ENCODE measurements at places on chromosomes 6 and 20.

DNA sequence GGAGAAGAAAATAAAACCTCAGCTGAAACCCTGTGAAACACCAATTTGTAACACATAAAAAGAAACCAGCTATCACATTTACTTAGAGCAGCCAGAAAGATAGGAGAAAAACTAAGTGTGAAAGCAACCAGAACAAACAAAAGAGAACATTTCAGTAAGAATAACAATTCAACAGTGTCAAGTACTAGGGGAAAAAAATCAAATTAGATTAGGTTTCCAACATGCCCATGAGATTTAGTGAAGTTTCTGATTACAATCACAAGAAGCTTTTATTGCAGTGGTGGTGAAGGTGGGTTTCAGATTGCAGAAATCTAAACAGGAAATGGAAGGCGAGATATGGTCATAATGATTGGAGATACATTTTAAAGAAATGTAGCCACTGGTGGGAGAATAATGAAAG lies 22.1 kb upstream of the TRDN start:
- no peaks in the 10 kb centered on the region for H3K4me1 ChIP-seq
- no peak for DNase-seq
- no peak overlapping the region for H3K27ac ChIP-seq
- H3K27me3 ChIP-seq, result no peaks in the 10 kb centered on the region

- no peak overlapping the region for H3K27ac ChIP-seq
- H3K4me3 ChIP-seq, result no peak overlapping the region
- H3K36me3 ChIP-seq, result no peaks in the 10 kb centered on the region
- H3K27me3 ChIP-seq, result peaks cover 30% of the 10 kb centered on the region
- peaks cover 16% of the 10 kb centered on the region for H3K4me1 ChIP-seq
Observed at GRCh38 chr6:29793036-29793356, 34.6 kb upstream of the HLA-G start.

DNA sequence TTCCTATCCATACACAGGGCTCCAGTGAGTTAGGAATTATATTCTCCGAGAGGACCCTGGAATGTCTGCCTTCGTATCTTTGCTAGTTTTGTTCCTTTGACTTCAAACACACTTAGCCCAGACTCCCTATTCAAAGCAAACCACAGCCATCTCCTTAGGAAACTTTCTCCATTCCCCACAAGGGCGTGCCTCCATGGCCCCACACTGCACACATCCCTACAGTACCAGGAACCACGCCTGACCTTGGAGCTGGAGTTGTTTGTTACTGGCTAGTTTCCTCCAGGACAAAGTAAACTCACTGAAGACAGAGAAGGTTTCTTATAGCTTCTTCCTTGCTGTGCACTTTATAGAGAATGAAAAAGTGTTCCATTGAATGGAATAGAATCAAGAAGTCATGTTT lies 412.8 kb upstream of the AGPAT4 start:
- no peaks in the 10 kb centered on the region for H3K27me3 ChIP-seq
- H3K36me3 ChIP-seq, result no peaks in the 10 kb centered on the region
- H3K4me3 ChIP-seq, result no peak overlapping the region

DNA sequence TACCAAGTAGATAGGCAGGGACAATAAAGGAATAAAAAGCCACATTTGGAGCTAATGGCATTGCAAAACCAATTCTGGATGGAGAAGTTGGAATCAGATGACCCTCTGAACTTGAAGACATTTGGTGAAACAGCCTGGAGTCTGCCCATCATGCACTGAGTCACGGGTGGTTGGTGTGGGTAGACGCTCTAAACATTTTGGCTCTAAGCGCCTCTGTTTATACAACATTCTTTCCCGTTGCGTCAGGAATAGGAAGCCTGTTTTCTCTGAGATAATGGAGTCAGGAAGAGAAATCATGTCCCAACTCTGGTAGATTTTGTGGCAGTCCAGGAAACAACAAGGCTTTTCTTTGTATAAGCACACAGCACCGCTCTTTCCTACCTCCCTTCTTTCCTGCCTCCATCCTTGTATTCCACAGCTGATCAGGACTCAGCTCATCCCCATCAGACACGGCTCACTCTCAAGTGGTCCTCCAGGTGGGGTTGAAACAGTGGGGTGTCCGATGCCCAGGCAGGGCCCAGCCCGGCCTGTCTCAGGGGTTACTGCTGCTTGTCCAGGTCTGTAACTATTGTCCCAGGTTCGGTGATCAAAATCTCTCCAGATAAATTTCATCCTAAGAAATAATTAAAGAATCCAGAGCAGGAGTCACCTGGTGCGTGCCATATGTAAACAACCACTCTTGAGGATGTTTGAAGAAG lies 12.1 kb upstream of the RAMACL start:
- DNase-seq, result peak; percentile 81
- no peaks in the 10 kb centered on the region for H3K36me3 ChIP-seq
- H3K4me3 ChIP-seq, result no peak overlapping the region
- H3K27ac ChIP-seq, result peak overlapping the region; percentile 43
- no peaks in the 10 kb centered on the region for H3K27me3 ChIP-seq

DNA sequence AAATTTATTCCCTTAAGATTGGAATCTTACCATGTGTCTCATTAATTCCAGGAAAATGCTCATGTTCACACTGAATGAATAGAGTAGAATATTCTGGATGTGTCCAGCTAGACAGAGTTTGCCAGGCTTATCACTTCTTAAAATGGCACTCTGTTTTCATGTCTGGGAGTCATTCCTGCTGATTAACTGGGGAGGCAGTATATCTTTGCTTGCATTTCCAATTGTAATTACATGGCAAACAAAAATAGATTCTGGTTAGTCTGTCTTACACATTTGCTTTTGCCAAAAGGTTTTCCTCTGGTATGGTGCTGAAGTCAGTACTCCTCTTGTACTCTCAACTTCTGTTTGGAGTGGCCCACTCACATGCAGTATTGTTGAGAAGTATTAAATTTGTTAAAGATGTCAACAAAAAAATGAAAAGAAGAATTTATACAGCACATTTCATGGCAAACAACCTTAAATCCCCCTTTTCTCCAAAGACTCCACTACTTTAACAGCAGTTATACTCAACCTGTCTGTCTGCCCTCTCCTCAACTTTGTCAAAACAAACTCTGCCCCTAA lies 70.2 kb downstream of the TENT5A start:
- no peak overlapping the region for H3K27ac ChIP-seq
- no peaks in the 10 kb centered on the region for H3K27me3 ChIP-seq
- no peak overlapping the region for H3K4me3 ChIP-seq
- H3K36me3 ChIP-seq, result no peaks in the 10 kb centered on the region

DNA sequence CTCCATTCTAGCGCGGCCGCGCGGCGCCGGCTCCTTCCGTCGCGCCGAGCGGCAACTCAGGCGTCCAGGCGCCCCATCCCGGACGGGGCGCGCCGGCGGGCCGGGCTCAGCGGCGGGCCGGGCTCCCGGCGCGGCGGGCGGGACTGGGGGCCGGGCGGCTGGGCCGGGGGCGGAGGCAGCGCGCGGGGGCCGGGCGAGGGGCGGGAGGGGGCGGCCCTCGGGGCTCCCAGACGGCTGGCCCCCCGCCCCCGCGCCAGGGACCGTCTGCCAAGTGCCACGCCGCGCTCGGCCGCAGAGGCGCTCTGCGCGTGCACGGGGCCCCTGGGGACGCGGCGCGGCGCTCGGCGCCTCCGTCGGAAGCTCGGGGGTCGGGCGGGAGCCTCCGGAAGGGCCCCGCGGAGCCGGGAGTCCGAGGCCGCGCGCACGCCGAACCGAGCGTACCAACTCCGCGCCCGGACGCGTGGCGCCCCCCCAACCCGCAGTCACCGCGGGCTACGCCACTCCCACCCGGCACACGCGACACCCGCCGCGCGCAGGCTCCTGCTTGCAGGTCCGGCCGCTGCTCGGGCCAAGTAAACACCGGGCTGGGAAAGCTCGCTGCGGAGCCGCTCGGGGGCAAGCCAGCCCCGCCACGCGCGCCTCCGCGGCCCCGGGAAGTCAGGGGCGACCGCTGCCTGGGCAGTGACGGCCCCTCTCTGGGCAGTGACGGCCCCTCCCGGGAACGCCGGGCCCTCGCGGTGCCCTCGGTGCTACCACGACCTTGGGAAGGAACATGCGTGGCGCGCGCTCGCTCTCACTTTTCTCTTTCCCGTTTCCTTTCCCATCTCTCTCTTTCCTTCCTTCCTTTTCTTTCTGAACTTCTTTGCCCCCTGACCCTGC lies at the start of gene PREX1:
Gene PREX1 (minus strand): TSS at position 145 of the 879 bp plus-strand sequence. CDS start 139 bp downstream, at position 6.
- peaks cover 60% of the 10 kb centered on the region for H3K4me1 ChIP-seq
- no peaks in the 10 kb centered on the region for H3K27me3 ChIP-seq
- peak within 1 kb of the TSS; percentile 95 for H3K4me3 ChIP-seq
- DNase-seq, result peak; percentile 74

GRCh38 chr6:29702519-29703103 lies 20.6 kb upstream of the HLA-F start:
- H3K27ac ChIP-seq, result no peak overlapping the region
- H3K27me3 ChIP-seq, result peaks cover 4% of the 10 kb centered on the region
- H3K4me3 ChIP-seq, result no peak overlapping the region
- H3K36me3 ChIP-seq, result no peaks in the 10 kb centered on the region
- H3K4me1 ChIP-seq, result no peaks in the 10 kb centered on the region
- DNase-seq, result peak; percentile 51

DNA sequence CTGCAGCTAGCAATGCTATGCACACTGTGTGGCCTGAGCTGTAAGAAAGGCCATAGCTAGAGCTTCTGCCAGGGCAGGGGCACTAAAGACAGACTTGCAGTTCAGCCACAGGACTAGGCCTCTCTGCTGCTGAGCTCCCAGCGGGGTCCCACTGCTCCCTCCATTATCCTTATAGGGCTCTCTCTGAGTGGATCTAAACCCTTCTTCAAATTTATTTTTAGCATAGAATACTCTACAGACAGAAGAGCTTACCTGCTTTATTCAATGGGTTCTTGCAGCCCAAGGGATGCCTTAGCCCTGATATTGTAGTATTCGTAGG lies 100.9 kb upstream of the MLN start:
- no peak overlapping the region for H3K4me3 ChIP-seq
- H3K27ac ChIP-seq, result no peak overlapping the region
- no peak for DNase-seq
- H3K4me1 ChIP-seq, result no peaks in the 10 kb centered on the region
- H3K27me3 ChIP-seq, result no peaks in the 10 kb centered on the region

GRCh38 chr6:4192173-4192572 lies 56.8 kb upstream of the ECI2 start:
- DNase-seq, result no peak
- H3K4me1 ChIP-seq, result no peaks in the 10 kb centered on the region
- H3K27ac ChIP-seq, result no peak overlapping the region
- no peak overlapping the region for H3K4me3 ChIP-seq

GRCh38 chr6:17972978-17973622 lies 14.3 kb downstream of the KIF13A start:
- DNase-seq, result no peak
- H3K36me3 ChIP-seq, result peaks cover 4% of the 10 kb centered on the region
- H3K27me3 ChIP-seq, result no peaks in the 10 kb centered on the region
- H3K4me1 ChIP-seq, result peaks cover 21% of the 10 kb centered on the region

DNA sequence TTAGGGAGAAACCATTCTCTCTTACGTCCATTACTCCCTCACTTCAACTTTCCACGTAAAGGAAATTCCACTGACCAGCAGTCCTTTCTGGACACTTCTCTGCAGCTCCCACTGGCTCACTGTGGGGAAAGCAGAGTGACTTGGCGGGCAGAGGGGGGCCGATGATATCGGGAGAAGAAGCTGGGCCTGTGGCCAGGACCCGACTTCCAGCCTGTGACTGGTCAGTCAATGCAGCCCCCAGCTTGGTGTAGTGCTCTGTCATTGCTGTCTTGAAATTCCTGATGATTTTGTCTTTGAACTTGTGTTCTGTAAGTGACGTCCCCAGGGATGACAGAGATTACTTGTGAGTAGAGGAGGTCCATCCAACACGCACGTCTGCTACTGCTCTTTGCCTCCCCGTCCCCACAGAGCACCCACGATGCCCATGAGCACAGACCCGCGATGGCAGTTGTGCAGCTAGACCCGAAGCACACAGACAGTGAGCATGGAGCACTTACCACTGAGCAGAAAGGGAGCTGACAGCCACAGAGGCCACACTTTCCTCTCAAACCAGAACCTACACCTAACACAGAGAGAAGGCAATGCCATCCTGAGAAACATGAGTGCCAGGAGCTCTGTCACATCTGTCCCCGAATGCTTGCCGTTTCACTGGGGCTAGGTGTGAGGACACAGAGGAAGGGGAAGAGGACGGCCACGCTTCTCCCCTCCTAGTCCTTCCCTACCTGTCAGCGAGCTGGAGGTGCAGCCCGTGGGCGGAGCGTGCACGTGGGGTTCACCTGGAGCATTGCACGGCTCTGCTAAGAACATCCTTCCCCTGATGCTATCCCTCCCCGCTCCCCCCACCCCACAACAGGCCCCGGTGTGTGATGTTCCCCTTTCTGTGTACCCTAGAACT lies 25.7 kb downstream of the DACT2 start:
- no peaks in the 10 kb centered on the region for H3K27me3 ChIP-seq
- no peaks in the 10 kb centered on the region for H3K4me1 ChIP-seq
- H3K27ac ChIP-seq, result no peak overlapping the region
- no peak for DNase-seq

GRCh38 chr20:2801286-2801728 lies 880 bp upstream of the CPXM1 start:
- peak overlapping the region; percentile 77 for H3K4me3 ChIP-seq
- peaks cover 66% of the 10 kb centered on the region for H3K27me3 ChIP-seq
- peak; percentile 67 for DNase-seq
- no peak overlapping the region for H3K27ac ChIP-seq
- no peaks in the 10 kb centered on the region for H3K36me3 ChIP-seq

- H3K27ac ChIP-seq, result no peak overlapping the region
- DNase-seq, result no peak
- peaks cover 2% of the 10 kb centered on the region for H3K4me1 ChIP-seq
- H3K27me3 ChIP-seq, result no peaks in the 10 kb centered on the region
Observed at GRCh38 chr20:56368351-56369134, 9.8 kb downstream of the FAM210B start.

DNA sequence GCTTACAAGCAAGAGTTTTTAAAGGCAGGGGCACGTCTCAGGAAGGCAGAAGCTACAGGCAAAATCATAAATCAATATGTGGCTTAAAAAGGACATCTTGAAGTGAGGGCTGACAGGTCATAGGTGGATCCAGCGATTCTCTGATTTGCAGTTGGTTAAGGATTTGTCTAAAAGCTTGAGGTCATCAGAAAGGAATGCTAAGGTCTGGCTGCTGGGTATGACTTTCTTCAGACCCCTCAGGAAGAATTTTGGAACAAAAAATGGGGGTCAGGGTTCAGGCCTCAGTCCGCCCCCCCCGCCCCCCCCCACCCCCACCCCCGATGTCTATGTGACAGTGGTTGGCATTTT lies 261.9 kb downstream of the CDH4 start:
- H3K27me3 ChIP-seq, result no peaks in the 10 kb centered on the region
- H3K36me3 ChIP-seq, result no peaks in the 10 kb centered on the region
- H3K4me3 ChIP-seq, result no peak overlapping the region
- no peaks in the 10 kb centered on the region for H3K4me1 ChIP-seq

GRCh38 chr6:4561078-4561435 lies 215.1 kb upstream of the CDYL start:
- no peak for DNase-seq
- H3K4me1 ChIP-seq, result no peaks in the 10 kb centered on the region
- no peaks in the 10 kb centered on the region for H3K36me3 ChIP-seq
- no peaks in the 10 kb centered on the region for H3K27me3 ChIP-seq

All from CD14-positive monocyte (primary cell).